Urinary bladder (tissue), 4 donors: ENCODE measurements at places on chromosomes 2 and 18.

DNA sequence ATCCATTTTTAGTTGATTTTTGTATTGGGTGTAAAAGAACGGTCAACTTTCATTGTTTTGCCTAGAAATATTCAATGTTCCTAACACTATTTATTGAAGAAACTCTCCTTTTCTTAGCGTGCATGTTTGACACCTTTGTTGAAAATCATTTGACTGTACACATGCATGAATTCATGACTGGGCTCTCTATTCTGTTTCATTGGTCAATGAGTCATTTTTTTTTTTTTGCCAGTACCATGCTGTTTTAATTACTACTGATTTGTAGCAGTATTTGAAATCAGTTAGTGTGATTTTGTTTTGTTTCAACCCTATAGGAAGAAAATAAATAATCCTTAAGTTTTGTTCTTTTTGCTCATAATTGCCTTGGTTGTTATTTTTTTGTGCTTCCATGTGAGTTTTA is 828.7 kb downstream of the SUCLG1 start:
- no peak for DNase-seq

- no peak for DNase-seq
Measured at GRCh38 chr2:141038341-141038740, 1092.5 kb downstream of the LRP1B start.

DNA sequence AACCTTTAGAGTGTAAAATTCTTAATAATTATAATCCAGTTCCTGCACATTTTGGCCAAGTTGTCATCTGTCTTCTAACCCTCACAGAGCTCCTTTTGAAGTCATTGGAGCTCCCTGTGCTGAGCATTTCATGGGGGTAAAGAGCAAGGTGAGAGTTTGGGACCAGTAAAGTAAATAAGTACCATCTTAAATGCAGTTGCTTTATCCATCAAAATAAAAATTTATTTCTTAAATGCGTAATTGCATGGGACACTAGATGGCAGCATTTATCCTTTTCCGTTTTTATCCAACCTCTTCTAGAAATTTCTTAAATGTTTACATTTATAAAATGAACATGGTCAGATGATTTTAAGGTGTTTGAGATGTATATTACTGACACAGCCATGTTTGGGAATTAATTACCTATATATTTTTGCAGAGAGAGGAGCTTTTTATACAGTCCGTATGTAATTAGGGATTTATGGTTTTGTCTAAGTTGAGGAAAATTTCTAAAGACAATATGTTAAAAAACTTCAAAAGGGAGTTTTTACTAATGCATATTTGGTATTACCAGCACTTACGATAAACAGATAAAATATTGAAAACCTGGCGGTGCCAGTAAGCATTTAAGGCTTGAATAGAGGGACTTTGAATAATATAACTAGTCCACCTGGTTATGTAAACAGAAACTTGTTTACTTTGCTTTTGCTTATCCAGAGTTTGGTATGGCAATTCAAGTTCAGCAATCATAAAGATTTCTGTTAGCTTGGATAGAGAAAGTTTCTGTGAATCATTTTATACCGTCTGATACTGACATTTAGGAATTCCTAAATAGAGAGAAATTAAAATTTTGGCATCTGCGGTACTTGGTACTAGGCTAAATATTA is 54.5 kb downstream of the ACSL3 start:
- no peak for DNase-seq

- no peak for DNase-seq
Measured at GRCh38 chr2:230343747-230344146, 16.8 kb downstream of the SP140L start.

- no peak for DNase-seq
Measured at GRCh38 chr2:3264010-3264744, 113.4 kb downstream of the EIPR1 start.

GRCh38 chr2:112483042-112483473 is 1.1 kb downstream of the TTL start:
- DNase-seq = no peak

DNA sequence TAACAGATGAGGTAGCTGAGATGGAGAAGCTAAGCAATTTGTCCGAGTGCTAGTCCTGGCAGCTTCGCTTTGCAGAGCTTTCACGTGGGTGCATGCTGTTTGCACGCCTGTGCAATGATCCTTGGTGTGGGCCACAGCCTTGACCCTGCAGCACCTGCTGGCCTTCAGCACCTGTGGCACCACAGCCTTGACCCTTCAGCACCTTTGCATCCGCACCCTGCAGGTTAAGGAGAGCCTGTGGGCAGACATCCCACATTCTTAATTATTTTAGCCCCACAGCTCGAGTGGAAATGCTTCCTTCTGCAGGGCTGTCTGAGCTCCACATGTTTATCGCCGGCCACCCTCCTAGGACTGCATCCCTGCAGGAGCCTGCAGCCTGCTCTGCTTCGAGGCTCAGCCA is 19.3 kb downstream of the NCK2 start:
- no peak for DNase-seq

DNA sequence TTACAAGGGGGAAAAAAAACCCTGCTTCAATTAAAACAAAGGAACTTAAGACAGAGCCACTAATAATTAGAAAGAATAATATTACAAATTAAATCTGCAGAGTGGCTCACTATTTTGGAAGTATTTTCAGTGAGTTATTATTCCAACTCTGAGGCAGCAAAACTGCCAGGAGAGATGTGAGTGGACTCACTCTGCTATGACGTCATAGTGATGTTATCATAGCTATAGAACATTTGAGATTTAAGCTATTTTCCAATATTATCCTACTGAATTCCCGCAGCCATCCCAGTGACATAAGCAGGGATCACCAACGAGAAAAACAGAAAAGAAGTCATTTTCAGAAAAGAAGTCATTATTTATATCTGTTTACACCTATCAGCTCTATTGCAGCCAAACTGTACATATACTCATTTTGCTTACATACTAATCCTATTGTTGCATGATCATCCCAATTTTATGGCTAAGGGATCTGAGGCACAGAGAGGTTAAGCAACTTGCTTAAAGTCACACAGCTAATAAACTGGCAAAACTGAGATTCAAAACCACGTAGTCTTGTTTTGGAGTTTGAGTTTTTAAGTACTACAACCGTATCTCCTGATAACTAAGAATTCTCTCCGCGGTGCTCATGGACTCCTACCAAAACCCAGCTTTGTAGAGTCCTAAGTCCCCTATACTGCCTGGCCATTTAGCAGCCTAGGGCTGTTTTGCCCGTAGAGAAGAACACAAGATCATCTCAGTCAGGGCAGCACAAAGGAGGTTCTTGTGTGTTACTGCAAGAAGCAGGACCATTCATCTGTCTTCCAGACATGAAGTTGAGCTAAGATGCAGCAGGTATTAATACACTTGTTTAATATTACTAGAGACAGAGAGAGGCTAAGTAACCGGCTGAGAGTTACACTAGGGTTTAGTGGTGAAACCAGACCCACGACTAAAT is 299.8 kb downstream of the TCF4 start:
- no peak for DNase-seq

GRCh38 chr18:58057291-58057965 is 13.4 kb downstream of the NEDD4L start:
- no peak for DNase-seq
